ENCODE measurements at places on chromosomes 16 and 17. TPM values are rescaled to one million over a fixed set of nuclear protein-coding genes. Genes with fewer than 3 reads are reported as not detected.

The SLC5A10 gene
- total RNA-seq = not detected

The GRIN2A gene
- total RNA-seq = not detected

The CETP gene
- total RNA-seq = 0.62 TPM

The GPT2 gene
- total RNA-seq = 160 TPM

The ALDH3A1 gene
- 0.46 TPM for total RNA-seq

The ZFHX3 gene
- 7.9 TPM for total RNA-seq

The TLCD2 gene
- 3.5 TPM for total RNA-seq

The NPW gene
- total RNA-seq = 12.3 TPM

The TMEM88 gene
- 0.92 TPM for total RNA-seq

The MEIOC gene
- total RNA-seq = not detected

The FAM117A gene
- 6.2 TPM for total RNA-seq
